Fibroblast of the aortic adventitia (primary cell): ENCODE measurements at places on chromosomes 6 and 20. TPM values are rescaled to one million over a fixed set of nuclear protein-coding genes. Genes with fewer than 3 reads are reported as not detected.

The MOCS1 gene
- total RNA-seq, result 3.9 and 8.4 TPM in 2 replicates

The C6orf132 gene
- 0.63 and 1.4 TPM in 2 replicates for total RNA-seq

The EPB41L1 gene
- 13.5 and 18.1 TPM in 2 replicates for total RNA-seq

The ANGPT4 gene
- not detected in 2 replicates for total RNA-seq

The SNAI1 gene
- 1.1 and 2.7 TPM in 2 replicates for total RNA-seq

The FAM184A gene
- 0.74 and 1.9 TPM in 2 replicates for total RNA-seq

The SLC22A3 gene
- total RNA-seq, result 0.72 and 1.5 TPM in 2 replicates

The MLN gene
- total RNA-seq, result not detected in 2 replicates

The KCNQ5 gene
- total RNA-seq, result 2.6 and 9.4 TPM in 2 replicates

The SLA2 gene
- not detected in 2 replicates for total RNA-seq

The IL17F gene
- not detected in 2 replicates for total RNA-seq

The LPA gene
- total RNA-seq, result not detected in 2 replicates

The EBF4 gene
- total RNA-seq, result 0.09 and 2.6 TPM in 2 replicates

The RAB32 gene
- total RNA-seq, result 20.8 and 71.7 TPM in 2 replicates

The GGTLC1 gene
- total RNA-seq, result not detected in 2 replicates

The TNF gene
- total RNA-seq, result not detected in 2 replicates

The WFDC10B gene
- total RNA-seq, result not detected in 2 replicates

The CBLN4 gene
- total RNA-seq, result not detected in 2 replicates

The SLC22A2 gene
- not detected in 2 replicates for total RNA-seq

The SALL4 gene
- total RNA-seq, result 0.36 and 4.1 TPM in 2 replicates

The TNXB gene
- total RNA-seq, result 54.0 and 315 TPM in 2 replicates

The SRMS gene
- total RNA-seq, result not detected in 2 replicates

The LAMA4 gene
- 306 and 904 TPM in 2 replicates for total RNA-seq

The ADGRB3 gene
- 0.33 and 1.4 TPM in 2 replicates for total RNA-seq

The SLC52A3 gene
- total RNA-seq, result not detected in 2 replicates
